Activated CD8-positive, alpha-beta memory T cell treated with anti-CD3 and anti-CD28 coated beads, Interleukin-2, amount 10 ng/mL, durations not matched to agents 7 days and 5 days (primary cell): ENCODE measurements at places on chromosomes 7 and 10. TPM values are rescaled to one million over a fixed set of nuclear protein-coding genes. Genes with fewer than 3 reads are reported as not detected.

- no peak overlapping the region for H3K4me3 ChIP-seq
- H3K36me3 ChIP-seq: no peaks in the 10 kb centered on the region
- no peak overlapping the region for H3K27ac ChIP-seq
- peaks cover 21% of the 10 kb centered on the region for H3K27me3 ChIP-seq
Observed at GRCh38 chr7:43121973-43122372, 9.5 kb downstream of the HECW1 start.

DNA sequence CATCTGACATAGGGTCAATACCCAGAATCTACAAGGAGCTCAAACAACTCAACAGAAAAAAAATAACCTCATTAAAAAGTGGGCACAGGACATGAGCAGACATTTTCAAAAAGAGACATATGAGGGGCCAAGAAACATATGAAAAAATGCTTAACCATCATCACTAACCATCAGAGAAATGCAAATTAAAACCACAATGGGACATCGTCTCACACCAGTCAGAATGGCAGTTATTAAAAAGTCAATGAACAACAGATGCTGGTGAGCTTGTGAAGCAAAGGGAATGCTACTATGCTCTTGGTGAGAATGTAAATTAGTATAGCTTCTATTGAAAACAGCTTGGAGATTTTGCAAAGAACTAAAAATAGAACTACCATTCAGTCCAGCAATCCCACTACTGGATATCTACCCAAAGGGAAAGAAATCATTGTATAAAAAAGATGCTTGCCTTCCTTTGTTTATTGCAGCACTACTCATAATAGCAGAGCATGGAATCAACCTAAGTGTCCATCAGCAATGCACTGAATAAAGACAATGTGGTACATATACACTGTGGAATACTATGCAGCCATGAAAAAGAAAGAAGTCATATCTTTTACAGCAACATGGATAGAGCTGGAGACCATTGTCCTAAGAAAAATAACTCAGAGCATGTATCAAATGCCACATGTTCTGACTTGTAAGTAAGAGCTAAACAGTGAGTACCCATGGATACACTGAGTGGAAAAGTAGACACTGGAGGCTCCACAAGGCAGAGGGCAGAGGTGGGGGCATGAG lies 139.8 kb downstream of the ADARB2 start:
- H3K36me3 ChIP-seq: no peaks in the 10 kb centered on the region
- DNase-seq: no peak
- no peaks in the 10 kb centered on the region for H3K27me3 ChIP-seq
- no peak overlapping the region for H3K27ac ChIP-seq

- peak; percentile 16 for DNase-seq
- no peak overlapping the region for H3K4me3 ChIP-seq
- no peak overlapping the region for H3K27ac ChIP-seq
- no peaks in the 10 kb centered on the region for H3K4me1 ChIP-seq
- H3K27me3 ChIP-seq: peaks cover 8% of the 10 kb centered on the region
- H3K36me3 ChIP-seq: peaks cover 2% of the 10 kb centered on the region
Observed at GRCh38 chr7:1698951-1699350, 28.9 kb downstream of the ELFN1 start.

- H3K4me1 ChIP-seq: peaks cover 31% of the 10 kb centered on the region
- H3K36me3 ChIP-seq: no peaks in the 10 kb centered on the region
- DNase-seq: no peak
- no peak overlapping the region for H3K27ac ChIP-seq
- H3K27me3 ChIP-seq: no peaks in the 10 kb centered on the region
Observed at GRCh38 chr7:151836927-151837205, 40.0 kb downstream of the PRKAG2 start.

DNA sequence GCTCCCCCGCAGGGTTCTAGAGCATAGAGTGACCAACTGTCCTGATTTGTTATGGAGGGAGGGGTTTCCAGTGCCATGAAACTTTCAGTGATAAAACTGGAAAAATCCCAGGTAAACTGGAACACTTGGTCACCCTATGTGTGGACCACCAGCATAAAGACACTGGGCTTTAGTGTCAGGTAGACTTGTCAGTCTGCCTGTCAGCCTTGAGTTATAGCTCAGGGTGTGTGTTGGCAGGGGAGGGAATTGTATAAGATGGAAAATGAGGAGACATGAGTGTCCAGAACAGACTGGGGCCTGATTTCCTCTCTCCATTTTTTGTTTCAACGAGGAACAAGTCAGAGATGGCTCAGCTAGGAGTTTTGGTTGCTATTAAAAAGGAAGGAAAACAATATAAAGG lies 10.2 kb upstream of the EFCAB10 start:
- DNase-seq: peak; percentile 9
- H3K4me3 ChIP-seq: no peak overlapping the region
- H3K36me3 ChIP-seq: no peaks in the 10 kb centered on the region

GRCh38 chr7:47581804-47582763 lies at the start of gene TNS3:
Gene TNS3, minus strand, starts transcription at chr7:47582111. Its CDS starts 142,475 bp downstream, at chr7:47439636.
- H3K27me3 ChIP-seq: peaks cover 26% of the 10 kb centered on the region
- no peaks in the 10 kb centered on the region for H3K4me1 ChIP-seq
- H3K27ac ChIP-seq: no peak within 1 kb of the TSS

DNA sequence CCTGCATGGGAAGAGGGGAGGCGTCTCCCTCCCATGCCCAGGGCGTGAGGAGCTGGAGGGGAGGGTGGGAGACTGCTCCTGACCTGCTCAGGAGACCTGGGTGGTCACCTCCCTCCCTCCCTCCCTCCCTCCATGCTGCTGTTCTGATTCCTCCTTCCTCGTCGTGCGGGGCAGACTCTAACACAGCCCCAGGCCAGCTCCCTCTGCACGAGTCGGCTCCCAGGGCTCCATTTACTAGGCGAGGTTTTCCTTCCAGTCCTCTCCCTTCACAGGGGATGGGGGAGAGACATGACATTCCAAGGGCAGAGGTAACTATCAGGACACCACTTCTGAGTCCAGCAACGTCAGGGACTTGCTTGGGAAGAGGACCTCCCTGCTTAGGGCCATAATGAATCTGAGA lies 23.6 kb downstream of the VIPR2 start:
- no peak for DNase-seq
- H3K27ac ChIP-seq: no peak overlapping the region
- no peak overlapping the region for H3K4me3 ChIP-seq

DNA sequence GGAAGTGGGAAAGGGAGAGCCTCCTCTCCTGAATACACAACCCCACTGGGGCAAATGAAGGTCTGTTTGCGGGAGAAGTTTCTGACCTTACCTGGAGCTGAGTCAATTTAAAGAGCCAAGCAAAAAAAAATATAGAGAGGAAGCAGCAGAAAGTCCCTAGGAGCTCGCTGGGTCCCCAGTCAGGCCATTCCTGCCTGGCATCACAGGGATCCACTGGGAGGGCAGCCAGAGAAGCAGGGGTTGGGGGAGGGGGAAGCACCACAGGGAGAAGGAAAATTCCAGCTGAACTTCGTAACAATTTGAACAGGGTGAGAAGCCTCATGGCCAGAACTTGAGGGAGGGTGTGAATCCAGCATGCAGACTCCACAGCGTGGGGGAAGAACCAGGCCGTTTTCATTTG lies 298.7 kb downstream of the LRRTM3 start:
- no peaks in the 10 kb centered on the region for H3K36me3 ChIP-seq
- DNase-seq: no peak
- H3K27ac ChIP-seq: no peak overlapping the region

- peaks cover 10% of the 10 kb centered on the region for H3K36me3 ChIP-seq
- peaks cover 10% of the 10 kb centered on the region for H3K27me3 ChIP-seq
- H3K4me1 ChIP-seq: peaks cover 32% of the 10 kb centered on the region
- no peak for DNase-seq
Observed at GRCh38 chr7:104208421-104208780, 588 bp upstream of the ORC5 start.

GRCh38 chr10:120931423-120931822 lies 80.3 kb downstream of the WDR11 start:
- no peaks in the 10 kb centered on the region for H3K27me3 ChIP-seq
- no peaks in the 10 kb centered on the region for H3K36me3 ChIP-seq

- no peak overlapping the region for H3K4me3 ChIP-seq
- H3K4me1 ChIP-seq: peaks cover 2% of the 10 kb centered on the region
- H3K27ac ChIP-seq: no peak overlapping the region
- DNase-seq: no peak
- H3K36me3 ChIP-seq: peaks cover 2% of the 10 kb centered on the region
Observed at GRCh38 chr10:13068071-13068470, 31.9 kb upstream of the OPTN start.

GRCh38 chr7:68922850-68923249 lies 675.4 kb upstream of the AUTS2 start:
- H3K36me3 ChIP-seq: no peaks in the 10 kb centered on the region
- H3K4me3 ChIP-seq: no peak overlapping the region
- no peak for DNase-seq
- H3K27ac ChIP-seq: no peak overlapping the region
- H3K27me3 ChIP-seq: no peaks in the 10 kb centered on the region

GRCh38 chr7:113268757-113269156 lies 150.4 kb upstream of the SMIM30 start:
- no peak for DNase-seq
- H3K4me3 ChIP-seq: no peak overlapping the region
- no peaks in the 10 kb centered on the region for H3K36me3 ChIP-seq

GRCh38 chr7:35816514-35816913 lies 15.7 kb downstream of the SEPTIN7 start:
- H3K4me3 ChIP-seq: no peak overlapping the region
- no peak for DNase-seq
- H3K4me1 ChIP-seq: peaks cover 55% of the 10 kb centered on the region
- no peaks in the 10 kb centered on the region for H3K27me3 ChIP-seq

DNA sequence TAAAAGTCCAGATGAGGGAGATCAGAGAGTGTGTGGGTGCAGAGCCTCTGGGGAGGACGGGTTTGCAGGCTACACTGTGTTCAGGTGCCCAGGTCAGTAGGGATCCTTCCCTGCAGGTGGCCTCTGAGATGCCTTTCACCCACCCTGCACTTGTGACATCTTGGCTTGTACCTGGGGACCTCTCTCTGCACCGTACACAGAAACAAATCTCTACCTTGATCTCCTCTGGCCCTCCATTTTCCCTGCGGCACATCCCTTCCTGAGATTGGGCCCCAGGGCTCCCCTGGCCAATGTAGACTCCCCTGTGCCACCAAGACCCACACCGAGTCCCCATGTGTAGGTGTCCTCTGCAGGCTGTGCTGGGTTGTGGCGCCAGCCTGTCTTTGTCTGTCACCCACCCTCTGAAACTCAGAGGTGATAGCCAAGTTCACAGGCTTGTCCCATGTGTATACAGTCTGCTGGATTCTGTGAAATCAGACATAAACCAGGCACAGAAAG lies 140.6 kb downstream of the PTPN20 start:
- peaks cover 9% of the 10 kb centered on the region for H3K4me1 ChIP-seq
- no peaks in the 10 kb centered on the region for H3K27me3 ChIP-seq
- no peak overlapping the region for H3K27ac ChIP-seq
- no peak for DNase-seq
- H3K4me3 ChIP-seq: no peak overlapping the region
- no peaks in the 10 kb centered on the region for H3K36me3 ChIP-seq

- H3K27me3 ChIP-seq: peaks cover 19% of the 10 kb centered on the region
- H3K36me3 ChIP-seq: no peaks in the 10 kb centered on the region
- no peak overlapping the region for H3K4me3 ChIP-seq
- H3K27ac ChIP-seq: no peak overlapping the region
- no peak for DNase-seq
- H3K4me1 ChIP-seq: no peaks in the 10 kb centered on the region
Observed at GRCh38 chr10:49023752-49024151, 84.1 kb upstream of the LRRC18 start.

DNA sequence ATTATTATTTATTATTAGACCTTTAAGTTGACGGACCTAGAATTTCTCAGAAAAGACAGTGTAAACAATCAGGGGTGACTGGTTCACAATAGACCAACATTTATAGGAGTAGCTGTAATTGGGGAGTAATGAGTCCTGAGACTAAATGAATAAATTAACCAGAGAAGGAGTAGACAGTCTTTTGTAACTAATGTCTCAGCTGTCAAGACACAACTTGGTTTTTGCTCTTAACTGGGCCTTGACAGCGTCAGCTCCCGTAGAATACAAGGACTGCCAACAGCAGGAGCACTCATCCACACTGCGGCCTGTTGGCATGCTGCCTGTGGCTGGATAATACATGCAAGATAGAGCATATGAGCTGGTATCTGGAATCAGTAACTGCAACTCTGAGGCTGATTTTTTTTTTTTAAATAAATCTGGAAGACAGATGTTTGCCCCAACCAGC lies 123.9 kb downstream of the CACNA2D1 start:
- no peak overlapping the region for H3K27ac ChIP-seq
- no peaks in the 10 kb centered on the region for H3K4me1 ChIP-seq
- no peak for DNase-seq
- no peaks in the 10 kb centered on the region for H3K27me3 ChIP-seq
- H3K4me3 ChIP-seq: no peak overlapping the region

- H3K36me3 ChIP-seq: peaks cover 23% of the 10 kb centered on the region
- no peak for DNase-seq
- H3K4me3 ChIP-seq: no peak overlapping the region
- no peaks in the 10 kb centered on the region for H3K27me3 ChIP-seq
- peaks cover 7% of the 10 kb centered on the region for H3K4me1 ChIP-seq
- H3K27ac ChIP-seq: no peak overlapping the region
Observed at GRCh38 chr7:135480966-135481597, 28.8 kb downstream of the CNOT4 start.

GRCh38 chr10:26621889-26622711 lies 75.4 kb upstream of the PDSS1 start:
- no peak overlapping the region for H3K4me3 ChIP-seq
- DNase-seq: no peak
- H3K36me3 ChIP-seq: no peaks in the 10 kb centered on the region
- H3K4me1 ChIP-seq: peaks cover 3% of the 10 kb centered on the region

- no peak overlapping the region for H3K27ac ChIP-seq
- H3K27me3 ChIP-seq: no peaks in the 10 kb centered on the region
- H3K4me1 ChIP-seq: peaks cover 16% of the 10 kb centered on the region
- no peaks in the 10 kb centered on the region for H3K36me3 ChIP-seq
- DNase-seq: no peak
Observed at GRCh38 chr10:74889662-74889998, 63.2 kb downstream of the KAT6B start.

GRCh38 chr10:29949411-29950011 lies 109.9 kb downstream of the JCAD start:
- no peaks in the 10 kb centered on the region for H3K27me3 ChIP-seq
- peaks cover 7% of the 10 kb centered on the region for H3K4me1 ChIP-seq
- no peak overlapping the region for H3K27ac ChIP-seq
- no peak overlapping the region for H3K4me3 ChIP-seq
- H3K36me3 ChIP-seq: no peaks in the 10 kb centered on the region

GRCh38 chr7:2654059-2654458 lies 22.3 kb downstream of the TTYH3 start:
- no peak for DNase-seq
- no peak overlapping the region for H3K4me3 ChIP-seq
- H3K27me3 ChIP-seq: no peaks in the 10 kb centered on the region
- no peak overlapping the region for H3K27ac ChIP-seq
- H3K36me3 ChIP-seq: no peaks in the 10 kb centered on the region

DNA sequence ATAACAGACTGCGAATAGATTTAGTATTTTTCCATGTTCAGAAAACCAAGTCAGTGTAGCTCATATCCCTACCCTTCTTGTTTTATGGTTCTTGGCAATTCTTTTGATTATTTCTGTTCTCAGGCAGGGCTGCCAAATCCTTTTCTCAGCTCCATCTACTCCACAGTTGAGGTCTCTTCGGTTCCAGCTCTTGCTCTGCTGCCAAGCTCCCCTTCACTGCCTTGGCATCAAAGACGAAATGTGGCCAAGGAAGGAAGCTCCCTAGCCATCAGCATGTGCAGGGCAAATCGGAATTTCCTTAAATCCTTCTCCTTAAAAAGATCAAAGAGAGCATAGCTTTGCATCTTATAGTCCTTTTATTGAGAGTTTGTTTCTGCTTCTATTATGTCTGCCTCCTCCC lies 116.4 kb upstream of the NOBOX start:
- no peak overlapping the region for H3K4me3 ChIP-seq
- H3K27me3 ChIP-seq: no peaks in the 10 kb centered on the region
- DNase-seq: no peak
- H3K36me3 ChIP-seq: no peaks in the 10 kb centered on the region

The NKX1-2 gene
- total RNA-seq: not detected

The GPR146 gene
- 0.40 TPM for total RNA-seq

The ZNF853 gene
- 0.63 TPM for total RNA-seq

The ERVW-1 gene
- not detected for total RNA-seq

The THSD7A gene
- not detected for total RNA-seq

The CAMK2B gene
- total RNA-seq: not detected

The ADAM12 gene
- 0.67 TPM for total RNA-seq
